CD8-positive, alpha-beta memory T cell (primary cell): ENCODE measurements at places on chromosomes 4 and X.

DNA sequence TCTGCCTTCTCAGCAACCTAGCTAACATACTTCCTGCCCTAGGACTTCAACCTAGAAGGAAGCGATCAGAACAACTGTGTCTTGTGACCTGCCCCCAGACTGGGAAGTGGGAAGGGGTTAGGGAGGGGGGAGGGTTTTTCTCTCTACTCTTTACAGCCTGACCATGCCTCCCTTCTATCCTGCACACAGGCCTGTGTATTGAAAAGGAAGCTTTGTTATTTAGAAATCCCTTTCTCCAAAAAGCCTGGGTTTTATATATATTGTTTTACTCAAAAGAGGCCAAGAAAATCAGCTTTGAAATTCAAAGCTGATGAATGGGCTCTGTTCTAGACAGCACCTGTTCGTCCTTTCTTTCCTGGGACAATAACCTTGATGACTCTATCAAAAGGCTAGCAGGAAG lies 35.2 kb upstream of the SMS start:
- H3K27ac ChIP-seq = no peak overlapping the region
- H3K27me3 ChIP-seq = no peaks in the 10 kb centered on the region
- no peaks in the 10 kb centered on the region for H3K36me3 ChIP-seq
- no peak overlapping the region for H3K4me3 ChIP-seq

DNA sequence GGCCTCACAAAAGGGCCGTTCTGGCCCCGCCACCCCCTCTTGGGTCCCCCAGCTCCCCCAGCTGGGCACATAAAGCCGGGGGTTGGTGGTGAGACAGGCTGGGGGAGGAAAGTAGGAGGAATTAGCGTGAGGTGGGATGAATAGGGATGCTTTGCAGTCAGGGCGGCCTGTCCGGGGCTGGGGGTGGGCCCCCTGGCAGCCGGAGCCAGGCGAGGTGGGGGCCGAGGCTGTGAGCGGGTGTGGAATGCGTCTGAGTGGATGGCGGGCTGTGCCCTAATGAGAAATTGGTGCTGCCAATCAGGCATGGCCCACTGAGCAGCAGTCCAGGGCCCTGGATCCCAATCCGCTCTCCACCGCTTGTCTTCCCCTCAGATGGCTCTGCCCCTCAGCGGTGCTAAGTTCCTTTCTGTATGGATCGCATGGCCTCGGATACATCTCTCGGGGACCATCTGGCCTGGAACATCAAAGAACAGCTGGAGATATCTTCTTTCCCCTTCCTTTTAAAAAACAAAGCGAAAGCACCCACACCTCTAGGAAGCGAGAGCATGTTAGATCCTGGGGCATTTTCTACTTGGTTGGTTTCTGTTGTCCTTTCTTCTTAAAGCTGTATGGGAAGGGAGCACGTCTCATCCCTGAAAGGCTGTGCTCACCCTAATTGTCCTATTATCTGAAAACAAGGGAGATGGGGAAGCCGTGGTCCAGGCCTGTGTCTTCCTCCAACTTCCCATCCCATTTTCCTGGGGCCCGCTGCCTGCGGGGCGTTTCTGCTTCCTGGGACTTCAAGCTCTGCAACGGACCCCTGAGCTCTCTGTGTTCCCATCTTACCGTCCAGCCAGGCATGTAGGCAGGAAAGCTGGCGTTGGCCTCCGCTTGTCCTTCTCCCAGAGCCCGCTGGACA lies 106.9 kb downstream of the SORCS2 start:
- no peak overlapping the region for H3K27ac ChIP-seq
- no peaks in the 10 kb centered on the region for H3K36me3 ChIP-seq
- DNase-seq = no peak
- no peaks in the 10 kb centered on the region for H3K27me3 ChIP-seq

DNA sequence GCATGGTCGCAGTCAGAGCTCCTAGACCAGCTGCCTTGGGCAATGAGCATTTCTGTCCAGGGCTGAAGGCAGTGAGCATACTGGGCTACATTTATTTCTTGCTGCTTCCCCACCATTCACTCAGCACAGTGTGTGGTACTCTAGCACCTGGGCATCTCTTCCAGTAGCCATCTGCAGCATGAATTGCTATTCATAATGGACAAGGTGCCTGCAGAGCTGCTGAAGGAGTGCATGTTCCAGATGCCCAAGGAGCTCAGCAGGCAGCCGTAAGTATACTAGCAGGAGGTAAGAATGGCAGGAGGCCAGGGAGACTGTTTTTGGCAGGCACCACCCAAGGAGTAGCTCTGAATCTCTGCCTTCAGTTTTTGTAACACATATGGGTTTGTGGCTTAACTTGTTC lies 110.4 kb upstream of the RXFP1 start:
- no peaks in the 10 kb centered on the region for H3K36me3 ChIP-seq
- H3K27ac ChIP-seq = no peak overlapping the region
- DNase-seq = no peak
- no peaks in the 10 kb centered on the region for H3K4me1 ChIP-seq
- no peak overlapping the region for H3K4me3 ChIP-seq

- no peak for DNase-seq
- no peak overlapping the region for H3K4me3 ChIP-seq
- H3K4me1 ChIP-seq = no peaks in the 10 kb centered on the region
- H3K27ac ChIP-seq = no peak overlapping the region
Measured at GRCh38 chrX:110678591-110678990, 117.0 kb downstream of the CHRDL1 start.

GRCh38 chrX:70960730-70961129 lies 29.8 kb upstream of the SLC7A3 start:
- H3K36me3 ChIP-seq = no peaks in the 10 kb centered on the region
- no peak overlapping the region for H3K27ac ChIP-seq
- H3K4me1 ChIP-seq = no peaks in the 10 kb centered on the region
- no peak overlapping the region for H3K4me3 ChIP-seq
- no peak for DNase-seq

- no peaks in the 10 kb centered on the region for H3K27me3 ChIP-seq
- H3K4me3 ChIP-seq = no peak overlapping the region
- DNase-seq = peak; percentile 11
- H3K27ac ChIP-seq = no peak overlapping the region
- peaks cover 9% of the 10 kb centered on the region for H3K4me1 ChIP-seq
Measured at GRCh38 chrX:149825424-149825823, 43.7 kb downstream of the MAGEA9 start.

DNA sequence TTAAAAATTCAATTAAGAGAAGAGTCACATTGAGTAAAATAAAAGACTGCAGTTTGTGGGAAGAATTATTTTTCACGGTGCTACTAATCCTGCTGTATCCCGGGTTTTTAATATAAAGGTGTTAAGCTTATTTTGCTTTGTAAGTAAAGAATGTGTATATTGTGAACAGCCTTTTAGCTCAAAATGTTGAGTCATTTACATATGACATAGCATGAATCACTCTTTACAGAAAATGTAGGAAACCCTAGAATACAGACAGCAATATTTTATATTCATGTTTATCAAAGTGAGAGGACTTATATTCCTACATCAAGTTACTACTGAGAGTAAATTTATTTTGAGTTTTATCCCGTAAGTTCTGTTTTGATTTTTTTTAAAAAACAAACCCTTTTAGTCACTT lies 39.7 kb downstream of the IRS4 start:
- no peak overlapping the region for H3K27ac ChIP-seq
- DNase-seq = no peak
- no peaks in the 10 kb centered on the region for H3K27me3 ChIP-seq
- H3K4me3 ChIP-seq = no peak overlapping the region
